HCT116 (cell line): ENCODE measurements at places on chromosomes 7 and 10. TPM values are rescaled to one million over a fixed set of nuclear protein-coding genes. Genes with fewer than 3 reads are reported as not detected.

- H3K27ac ChIP-seq, result no peak overlapping the region
- DNase-seq, result no peak
- no peaks in the 10 kb centered on the region for H3K27me3 ChIP-seq
- no peaks in the 10 kb centered on the region for H3K4me1 ChIP-seq
Measured at GRCh38 chr10:90432866-90433265, 425.0 kb downstream of the HTR7 start.

DNA sequence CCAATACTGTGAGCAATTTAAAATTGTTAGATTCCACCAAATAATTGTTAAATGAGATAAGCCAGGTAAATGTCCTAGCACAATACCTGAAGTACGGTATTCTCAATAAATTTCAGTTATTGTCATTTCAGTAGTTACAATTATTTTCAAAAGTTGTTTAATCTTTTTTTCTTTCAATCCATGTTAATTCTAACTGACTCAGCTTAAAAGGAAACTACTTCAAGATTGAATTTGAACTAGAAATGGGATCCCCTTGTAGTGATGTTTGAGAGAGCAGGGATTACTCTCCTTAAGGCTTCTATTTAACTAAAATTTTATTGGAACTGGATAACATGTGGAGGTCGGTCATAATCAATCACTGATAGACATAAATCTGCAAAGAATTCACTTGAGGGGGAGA, 6.9 kb upstream of the AKR1E2 start:
- H3K27me3 ChIP-seq, result no peaks in the 10 kb centered on the region
- H3K27ac ChIP-seq, result no peak overlapping the region
- DNase-seq, result no peak
- H3K36me3 ChIP-seq, result no peaks in the 10 kb centered on the region
- H3K4me1 ChIP-seq, result no peaks in the 10 kb centered on the region

DNA sequence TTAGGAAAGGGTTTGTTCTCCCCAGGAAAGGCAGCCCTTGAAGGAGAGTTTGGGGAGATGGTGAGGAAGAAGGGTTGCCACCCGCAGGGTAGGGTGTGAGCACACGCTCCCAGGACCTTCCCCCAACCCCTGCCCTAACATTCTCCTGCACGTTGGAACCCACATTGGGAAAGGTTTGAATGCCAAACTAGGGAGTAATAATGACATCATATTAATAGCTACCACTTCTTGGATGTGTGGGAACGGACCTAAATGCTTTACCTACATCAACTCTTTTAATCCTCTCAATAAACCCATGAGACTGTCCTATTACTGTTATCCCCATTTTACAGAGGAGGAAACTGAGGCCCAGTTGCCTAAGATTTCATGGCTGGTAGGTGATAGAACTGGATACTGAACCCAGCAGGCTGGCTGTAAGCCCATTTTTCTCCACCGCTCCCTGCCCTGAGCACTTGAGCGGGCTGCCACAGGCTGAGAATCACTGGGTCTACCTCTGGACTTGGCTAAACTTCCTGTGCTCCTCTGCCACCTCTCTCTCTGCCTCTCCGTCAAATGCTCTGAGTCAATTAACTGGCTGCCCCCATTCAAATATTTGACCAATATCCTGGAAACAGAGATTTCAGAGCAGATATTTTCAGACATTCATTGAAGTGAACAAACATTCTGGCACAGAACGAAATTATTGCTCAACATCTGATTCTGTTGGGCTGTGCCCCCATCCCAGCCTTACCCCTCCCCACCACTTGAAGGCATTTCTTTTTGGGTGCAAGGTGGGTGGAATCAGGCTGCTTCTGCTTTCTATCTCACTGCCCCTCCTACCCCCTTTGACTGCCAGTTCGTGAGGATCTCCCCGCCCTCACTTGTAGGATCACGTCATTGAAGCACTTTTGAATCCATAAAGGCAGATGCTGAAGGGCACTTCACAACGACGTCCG, 129.7 kb downstream of the C10orf105 start:
- H3K4me1 ChIP-seq, result no peaks in the 10 kb centered on the region
- no peak for DNase-seq
- H3K27ac ChIP-seq, result no peak overlapping the region
- H3K27me3 ChIP-seq, result peaks cover 34% of the 10 kb centered on the region
- H3K36me3 ChIP-seq, result no peaks in the 10 kb centered on the region

The SEMA3A gene
- 14.2 TPM for total RNA-seq
